ELF-1 (cell line): ENCODE measurements at places on chromosomes 12 and 14.
A peak's percentile ranks its signal among the peaks of the same experiment; 100 is the strongest.

DNA sequence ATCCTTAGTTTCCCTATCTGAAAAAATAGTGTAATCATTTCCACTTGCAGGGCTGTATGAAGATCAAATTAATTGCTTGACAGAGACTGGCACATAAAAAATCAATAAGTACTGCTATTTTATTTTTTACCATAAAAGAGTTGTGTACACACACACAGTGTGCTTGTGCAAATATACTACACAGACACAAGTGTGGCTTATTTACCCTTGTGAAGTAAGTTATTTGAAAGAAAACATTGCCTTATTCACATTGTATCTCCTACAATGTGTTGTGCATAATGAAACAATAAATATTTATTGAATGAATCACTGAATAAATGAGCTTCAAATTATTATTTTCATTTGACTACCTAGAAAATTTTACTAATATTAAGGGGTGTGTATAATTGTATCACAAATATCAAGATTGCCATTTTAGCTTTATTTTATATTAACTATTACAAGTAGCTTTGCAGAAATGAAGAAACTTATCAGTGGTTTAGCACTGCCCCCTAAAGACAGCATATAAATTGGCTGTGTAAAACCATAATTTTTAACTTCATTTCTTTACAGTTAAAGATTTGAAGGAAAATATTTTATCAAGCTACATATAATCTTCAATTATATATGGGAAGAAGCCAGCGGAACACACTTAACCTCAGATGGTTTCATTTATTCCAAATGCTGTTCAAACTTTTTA is 11.3 kb downstream of the GARIN6 start:
- no peak for DNase-seq

- DNase-seq: no peak
These were observed 353 bp downstream of the BAG5 start for GRCh38 chr14:103562179-103562428.

DNA sequence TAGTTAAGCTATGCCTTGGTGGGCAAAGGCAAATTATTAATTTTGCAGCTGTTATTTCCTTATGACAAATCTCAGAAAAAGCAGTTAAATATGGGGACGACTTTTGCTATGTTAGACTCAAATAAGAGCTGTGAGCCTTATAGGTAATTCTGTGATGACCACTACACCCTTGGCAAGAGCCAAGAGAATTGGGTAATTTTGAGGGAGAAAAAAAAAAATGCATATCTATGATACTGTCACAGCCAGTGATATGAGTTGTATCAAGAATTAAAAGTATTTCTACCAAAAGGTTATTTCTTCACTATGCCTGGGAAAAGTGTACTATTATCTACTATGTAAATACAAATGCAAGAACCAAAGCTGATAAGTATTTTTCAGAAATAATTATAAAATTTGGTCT is 43.9 kb downstream of the SCAF11 start:
- DNase-seq: no peak

DNA sequence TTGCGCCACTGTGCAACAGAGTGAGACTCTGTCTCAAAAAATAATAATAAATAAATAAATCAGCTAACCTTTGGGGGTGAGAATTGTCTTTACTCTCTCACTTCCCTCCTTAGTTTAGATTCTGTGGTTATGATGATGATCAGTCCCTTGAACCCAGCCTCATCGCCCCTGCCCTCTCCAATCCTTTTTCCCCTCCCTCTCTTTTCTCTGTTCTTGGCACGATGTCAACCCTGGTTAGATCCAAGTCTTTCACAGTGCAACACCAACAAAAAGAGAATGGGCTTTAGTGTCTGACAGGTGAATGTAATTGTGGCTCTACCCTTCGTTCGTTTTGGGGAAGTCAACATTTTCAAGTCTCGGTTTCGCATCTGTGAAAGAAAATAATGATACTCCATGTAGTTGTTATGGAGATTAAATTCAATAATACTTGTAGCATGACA is 59.0 kb downstream of the NTN4 start:
- DNase-seq: no peak

DNA sequence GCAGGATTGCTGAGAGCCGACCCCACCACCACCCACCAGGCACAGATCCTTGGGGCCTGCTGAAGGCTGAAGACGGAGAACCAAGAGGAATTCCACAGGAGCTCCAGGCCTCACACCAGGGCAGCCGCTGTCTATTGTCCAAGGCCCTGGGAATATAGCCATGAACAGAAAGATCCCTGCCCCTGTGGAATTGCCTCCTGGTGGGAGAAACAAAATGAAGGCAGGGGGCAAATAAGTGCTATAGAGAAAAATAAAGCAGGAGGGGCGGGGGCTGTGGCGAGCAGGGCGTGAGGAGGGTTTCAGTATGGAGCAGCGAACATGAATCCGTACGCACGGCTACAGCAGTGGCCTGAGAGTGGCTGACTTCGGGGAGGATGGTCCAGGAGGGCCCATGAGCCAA is 96.1 kb downstream of the EML1 start:
- peak; percentile 77 for DNase-seq

DNA sequence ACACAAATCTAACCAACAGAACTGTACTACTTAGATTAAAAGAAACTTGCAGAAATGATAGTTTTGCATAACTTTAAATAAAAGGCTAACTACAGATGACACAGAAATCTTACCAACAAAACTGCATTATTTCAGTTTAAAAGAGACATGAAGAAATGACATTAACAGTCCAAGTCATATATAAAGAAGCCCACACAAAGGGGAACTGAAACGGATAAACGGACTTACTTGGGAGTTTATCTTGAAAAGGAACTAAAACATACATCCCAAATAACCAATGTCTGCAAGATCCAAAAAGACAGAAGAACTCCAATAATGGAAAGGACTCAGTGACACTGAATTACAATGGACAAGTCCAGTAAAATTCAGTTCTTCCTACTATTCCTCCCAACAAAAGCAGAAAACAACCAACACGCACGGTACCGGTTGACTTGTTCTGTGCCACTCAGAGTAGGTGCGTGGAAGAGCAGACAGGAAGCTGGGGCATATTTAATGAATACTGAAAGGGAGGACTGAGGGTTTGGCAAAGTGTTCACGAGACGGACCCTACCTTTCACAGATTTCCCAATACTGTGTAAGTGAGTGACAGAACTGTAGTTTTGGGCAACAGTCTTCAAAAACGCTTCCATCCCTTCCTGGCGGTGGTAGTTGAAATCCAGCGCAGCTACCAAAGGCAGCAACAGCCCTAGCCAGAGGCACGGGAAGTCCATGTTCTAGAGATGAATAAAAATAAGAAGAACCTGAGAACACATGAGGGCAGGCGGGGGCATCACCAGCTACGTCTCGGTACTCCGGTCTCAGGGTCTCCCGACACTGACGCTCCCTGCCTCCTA is 627 bp downstream of the CPM start:
- DNase-seq: peak; percentile 61

GRCh38 chr12:94603434-94604365 is 46.7 kb downstream of the TMCC3 start:
- DNase-seq: no peak

GRCh38 chr12:13186302-13186701 is 10.2 kb upstream of the EMP1 start:
- no peak for DNase-seq

- no peak for DNase-seq
These were observed 22.3 kb upstream of the AMN1 start for GRCh38 chr12:31751085-31751484.

- no peak for DNase-seq
These were observed 92.9 kb downstream of the PPP2R5C start for GRCh38 chr14:101854366-101854765.

DNA sequence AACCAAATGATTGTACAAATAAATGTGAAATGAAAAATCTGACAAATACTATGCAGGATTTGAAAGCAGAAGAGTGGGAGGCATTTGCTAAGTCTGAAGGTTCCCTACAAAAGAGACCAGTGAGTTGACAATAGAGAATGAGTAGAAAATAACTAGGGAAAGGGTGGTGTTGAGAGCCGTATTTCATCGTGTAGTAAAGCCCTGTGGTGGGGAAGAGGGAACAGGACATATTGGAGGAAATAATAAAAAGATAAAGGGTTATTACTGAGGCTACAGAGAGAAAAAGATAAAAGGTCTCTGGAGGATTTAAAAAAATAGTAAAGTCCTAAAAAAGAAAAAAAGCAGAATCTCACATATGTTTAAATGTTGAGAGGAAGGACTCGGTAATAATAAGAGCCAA is 268.8 kb downstream of the DUSP6 start:
- DNase-seq: no peak
